ENCODE measurements at places on chromosomes 7 and 10. TPM values are rescaled to one million over a fixed set of nuclear protein-coding genes. Genes with fewer than 3 reads are reported as not detected.

Gene DDC
- total RNA-seq, result not detected

Gene CPN1
- total RNA-seq, result not detected

Gene STAM
- 14.4 TPM for total RNA-seq

- no peak overlapping the region for H3K4me3 ChIP-seq
- no peaks in the 10 kb centered on the region for H3K27me3 ChIP-seq
- DNase-seq, result no peak
- no peaks in the 10 kb centered on the region for H3K4me1 ChIP-seq
- H3K27ac ChIP-seq, result no peak overlapping the region
Observed at GRCh38 chr7:64465551-64465950, 97.3 kb downstream of the ZNF680 start.

GRCh38 chr7:21044384-21044783 lies 257.7 kb upstream of the SP8 start:
- no peaks in the 10 kb centered on the region for H3K36me3 ChIP-seq
- H3K4me1 ChIP-seq, result no peaks in the 10 kb centered on the region
- H3K27ac ChIP-seq, result no peak overlapping the region
- no peak for DNase-seq

- H3K4me1 ChIP-seq, result no peaks in the 10 kb centered on the region
- no peak overlapping the region for H3K4me3 ChIP-seq
- no peak for DNase-seq
- H3K36me3 ChIP-seq, result no peaks in the 10 kb centered on the region
- no peaks in the 10 kb centered on the region for H3K27me3 ChIP-seq
- no peak overlapping the region for H3K27ac ChIP-seq
Observed at GRCh38 chr7:151611878-151612277, 92.2 kb upstream of the RHEB start.

DNA sequence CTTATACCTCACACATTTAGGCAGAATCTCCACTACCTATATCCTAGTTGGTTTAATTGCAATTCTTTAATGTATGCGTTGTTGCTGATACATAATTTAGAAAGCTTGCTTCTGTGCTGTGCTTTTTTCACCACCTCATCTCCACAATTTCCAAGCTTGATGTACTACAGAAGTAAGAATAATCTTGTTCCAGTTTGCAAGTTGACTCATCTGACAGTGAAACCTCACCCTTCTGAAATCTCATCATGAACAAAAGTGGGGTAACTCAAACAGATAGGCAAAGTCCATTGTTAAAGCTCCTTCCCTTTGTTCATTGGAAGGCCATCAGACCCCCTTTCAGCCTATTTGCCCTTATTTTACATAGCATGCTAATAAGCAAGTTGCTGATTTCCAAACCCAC lies 13.6 kb downstream of the EIF4EBP2 start:
- peaks cover 25% of the 10 kb centered on the region for H3K4me1 ChIP-seq
- no peak overlapping the region for H3K27ac ChIP-seq
- no peaks in the 10 kb centered on the region for H3K27me3 ChIP-seq
- no peak for DNase-seq

DNA sequence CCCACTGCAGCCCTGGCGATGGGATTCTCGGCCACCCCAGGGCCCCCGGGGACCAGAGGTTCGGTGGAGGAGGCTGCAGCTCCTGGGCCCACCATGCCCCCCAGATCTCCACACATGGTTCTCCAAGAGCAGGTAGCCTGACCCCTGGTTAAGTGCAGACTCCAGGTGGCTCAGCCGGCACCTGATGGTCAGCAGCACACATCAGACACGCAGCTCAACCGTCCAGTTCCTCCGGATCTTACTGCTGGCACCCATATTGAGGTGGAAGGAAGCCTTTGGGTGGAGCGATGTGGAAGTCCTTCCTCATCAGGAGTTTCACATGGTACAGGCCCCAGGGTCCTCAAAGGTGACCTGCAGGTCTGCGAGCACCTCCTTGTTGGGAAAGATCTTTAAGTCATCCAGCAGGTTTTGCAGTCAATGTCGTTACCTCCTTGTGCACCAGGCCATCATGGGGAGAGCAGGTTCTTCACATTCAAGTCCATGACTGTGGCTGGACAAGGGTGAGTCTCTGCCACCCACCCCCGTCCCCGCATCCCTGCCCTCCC lies 74.2 kb upstream of the EEPD1 start:
- H3K36me3 ChIP-seq, result no peaks in the 10 kb centered on the region
- no peaks in the 10 kb centered on the region for H3K27me3 ChIP-seq
- DNase-seq, result no peak
- H3K27ac ChIP-seq, result no peak overlapping the region
- H3K4me3 ChIP-seq, result no peak overlapping the region
- H3K4me1 ChIP-seq, result no peaks in the 10 kb centered on the region

DNA sequence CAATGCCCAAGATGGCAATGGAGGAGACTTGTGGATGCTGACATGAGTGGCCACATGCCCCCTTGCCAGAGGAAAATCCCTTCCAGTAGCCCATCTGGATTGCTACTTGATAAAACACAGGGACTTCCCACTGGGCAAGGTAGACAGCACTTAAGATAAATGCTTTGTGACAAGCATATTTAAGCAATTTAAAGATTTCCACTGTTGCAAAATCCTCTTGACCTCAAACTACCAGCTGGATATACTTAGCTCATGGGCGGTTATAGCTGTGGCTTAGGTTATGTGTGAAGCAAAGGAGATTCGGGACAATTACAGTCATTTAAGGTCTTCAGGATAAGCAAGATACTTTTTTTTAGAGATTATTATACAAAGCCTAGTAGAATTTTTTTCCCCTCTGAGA lies 238.1 kb downstream of the BMPER start:
- no peak overlapping the region for H3K4me3 ChIP-seq
- no peak for DNase-seq
- no peak overlapping the region for H3K27ac ChIP-seq
- H3K36me3 ChIP-seq, result no peaks in the 10 kb centered on the region
- no peaks in the 10 kb centered on the region for H3K4me1 ChIP-seq
